ENCODE measurements at places on chromosomes 1 and 21.

GRCh38 chr1:158458263-158458662 is 3.4 kb upstream of the OR10K1 start:
- DNase-seq = no peak

DNA sequence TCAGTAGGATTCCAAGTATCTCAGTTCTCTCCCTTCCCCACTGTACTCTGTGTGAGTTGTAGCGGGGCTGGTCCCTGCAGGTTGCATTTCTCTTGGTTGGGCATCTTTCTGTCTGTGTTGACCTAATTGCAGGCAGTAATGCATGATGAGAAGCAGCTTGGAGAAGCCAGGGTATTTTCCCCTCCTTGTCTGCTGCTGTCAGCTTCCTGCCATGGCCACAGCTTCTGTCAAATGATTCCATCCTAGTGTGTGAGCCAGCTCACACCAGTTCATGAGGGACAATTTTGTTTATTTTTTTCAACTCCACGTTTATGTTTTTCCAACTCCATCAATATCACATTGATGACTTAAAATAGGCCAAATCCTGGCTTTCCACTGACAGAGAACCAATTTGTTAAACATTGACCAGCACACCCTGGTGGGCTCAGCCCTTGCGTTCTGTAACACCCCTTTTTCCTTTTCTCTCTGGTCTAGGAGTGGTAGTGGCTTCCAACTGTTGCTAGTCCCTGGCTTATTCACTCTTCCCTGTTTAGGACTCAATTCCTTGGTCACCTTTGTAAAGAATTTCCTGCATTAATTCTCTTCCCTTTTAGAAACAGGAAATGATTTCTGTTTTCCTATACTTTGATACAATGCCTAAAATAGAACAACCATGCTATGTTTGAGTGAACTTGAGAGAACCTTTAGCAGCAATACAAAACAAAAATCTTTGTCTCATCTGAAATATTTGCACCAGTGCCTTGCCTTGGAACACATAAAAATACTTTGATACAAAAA is 44.9 kb upstream of the APOBEC4 start:
- DNase-seq = no peak

DNA sequence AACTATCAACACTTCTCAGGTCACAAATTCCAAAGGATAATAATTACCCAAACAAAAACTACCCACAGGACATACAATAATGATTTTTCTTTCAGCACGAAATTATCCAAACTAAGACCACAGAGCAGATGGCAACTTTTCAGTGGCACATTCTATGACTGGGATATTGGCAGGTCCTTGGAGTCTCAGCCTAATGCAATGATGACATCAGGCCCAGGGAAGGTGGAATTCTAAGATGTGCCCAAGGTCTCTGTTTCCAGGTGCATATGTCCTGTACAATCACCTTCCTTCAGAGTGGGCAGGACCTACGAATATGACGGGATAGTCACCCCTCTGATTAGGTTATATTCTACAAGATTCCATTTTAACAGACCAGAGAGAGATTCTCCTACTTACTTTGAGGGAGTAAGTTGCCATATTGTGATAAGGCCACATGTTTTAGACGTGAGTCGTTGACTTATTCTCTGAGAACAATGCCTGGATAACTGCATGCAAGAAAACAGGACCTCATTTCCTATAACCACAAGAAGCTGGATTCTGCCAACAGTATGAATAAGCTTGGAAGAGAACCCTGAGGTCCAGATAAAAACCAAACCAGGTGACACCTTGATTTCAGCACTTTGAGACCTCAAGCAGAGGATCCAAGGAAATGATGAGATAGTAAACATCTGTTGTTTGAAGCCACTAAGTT is 69.9 kb downstream of the ZC3H11B start:
- no peak for DNase-seq

- DNase-seq = no peak
Observed at GRCh38 chr1:82106672-82107071, 305.9 kb downstream of the ADGRL2 start.

DNA sequence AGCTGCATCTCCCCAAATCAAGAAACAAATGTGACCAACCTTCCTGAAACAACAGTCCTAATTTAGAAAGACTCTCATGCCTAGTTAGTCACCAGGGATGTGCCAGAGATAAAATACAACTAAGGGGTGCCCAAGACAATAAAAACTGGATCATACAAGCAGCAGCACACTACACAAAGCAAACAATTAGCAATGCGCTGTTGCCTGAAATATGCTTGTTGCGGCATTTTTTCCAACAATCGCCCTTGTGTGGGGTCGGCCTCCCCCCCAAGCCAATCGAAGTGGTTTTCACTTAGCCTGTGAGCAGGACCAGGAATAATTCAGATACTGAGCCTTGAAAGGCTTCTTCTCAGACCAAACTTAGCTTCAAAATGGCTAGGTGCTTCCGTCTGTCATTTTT is 1.4 kb upstream of the STMN1 start:
- DNase-seq = no peak

DNA sequence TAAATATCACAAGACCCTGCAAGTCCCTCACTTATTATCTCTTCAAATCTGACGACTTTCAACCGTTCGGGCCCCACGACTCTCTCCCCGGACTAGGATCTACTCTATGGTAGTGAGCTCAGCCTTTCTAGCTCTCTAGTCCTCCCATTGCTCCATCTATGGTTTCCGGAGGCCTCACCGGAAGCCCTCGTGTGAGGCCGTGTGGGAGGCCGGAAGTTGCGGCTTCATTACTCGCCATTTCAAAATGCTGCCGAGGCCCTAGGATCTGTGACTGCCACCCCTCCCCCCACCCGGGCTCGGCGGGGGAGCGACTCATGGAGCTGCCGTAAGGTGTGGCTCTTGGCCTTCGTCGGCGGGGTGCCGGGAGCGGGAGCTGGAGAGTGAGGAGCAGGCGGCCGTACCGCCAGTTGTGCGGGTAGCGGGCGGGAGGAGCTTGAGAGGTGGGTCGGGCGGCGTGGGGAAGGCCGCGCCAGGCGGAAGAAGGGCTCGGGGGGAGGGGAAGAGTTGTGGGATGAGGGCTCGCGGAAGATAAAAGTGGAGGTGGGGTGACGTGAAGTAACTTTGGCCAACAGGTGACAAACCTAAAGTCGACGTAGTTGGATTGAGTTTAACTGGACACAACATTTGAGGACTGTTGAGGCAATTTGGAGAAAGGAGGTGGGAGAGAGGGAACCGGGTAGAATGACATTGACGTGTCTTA is at the start of gene MDM4:
Gene MDM4, plus strand, starts transcription at position 227 of the 700 bp plus-strand sequence. CDS start 9,113 bp downstream, outside the sequence.
- DNase-seq = peak; percentile 99

- no peak for DNase-seq
Observed at GRCh38 chr1:228873709-228874108, 138.4 kb downstream of the RHOU start.

- DNase-seq = no peak
Observed at GRCh38 chr1:197987294-197987693, 70.1 kb downstream of the LHX9 start.

DNA sequence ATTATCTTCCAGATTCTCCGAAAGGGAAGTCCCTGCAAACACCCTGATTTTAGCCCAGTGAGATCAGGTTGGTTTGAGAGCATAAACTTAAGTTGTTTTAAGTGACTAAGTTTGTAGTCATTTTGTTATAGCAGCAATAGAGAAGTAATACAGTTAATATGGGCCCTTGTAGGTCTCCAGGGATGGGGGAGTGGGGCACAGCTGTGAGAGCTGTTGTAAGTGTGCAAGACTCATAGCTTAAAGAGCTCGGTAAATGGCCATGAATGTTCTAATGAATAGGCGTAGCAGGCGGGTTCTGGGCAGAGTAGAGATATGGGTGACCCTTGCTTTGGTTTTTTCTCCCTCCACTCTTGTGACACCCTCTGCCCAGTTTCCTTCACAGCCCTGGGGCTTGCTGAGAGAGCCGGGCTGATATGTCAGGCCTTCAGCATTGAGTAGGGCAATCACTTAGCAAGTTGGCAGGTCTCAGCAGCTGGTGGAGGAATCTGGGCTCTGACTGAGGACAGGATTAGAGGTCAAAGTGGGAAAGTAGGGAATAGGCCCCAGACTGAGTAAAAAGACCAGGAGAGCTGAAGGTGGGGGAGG is 16.0 kb upstream of the ID3 start:
- DNase-seq = no peak
